Chondrocyte (in vitro differentiated cells): ENCODE measurements at places on chromosomes 3 and 15. TPM values are rescaled to one million over a fixed set of nuclear protein-coding genes. Genes with fewer than 3 reads are reported as not detected.

- no peaks in the 10 kb centered on the region for H3K4me1 ChIP-seq
- DNase-seq, result no peak
- H3K27ac ChIP-seq, result no peak overlapping the region
- no peak overlapping the region for H3K4me3 ChIP-seq
- no peaks in the 10 kb centered on the region for H3K36me3 ChIP-seq
Measured at GRCh38 chr15:57972864-57973263, 92.6 kb downstream of the ALDH1A2 start.

DNA sequence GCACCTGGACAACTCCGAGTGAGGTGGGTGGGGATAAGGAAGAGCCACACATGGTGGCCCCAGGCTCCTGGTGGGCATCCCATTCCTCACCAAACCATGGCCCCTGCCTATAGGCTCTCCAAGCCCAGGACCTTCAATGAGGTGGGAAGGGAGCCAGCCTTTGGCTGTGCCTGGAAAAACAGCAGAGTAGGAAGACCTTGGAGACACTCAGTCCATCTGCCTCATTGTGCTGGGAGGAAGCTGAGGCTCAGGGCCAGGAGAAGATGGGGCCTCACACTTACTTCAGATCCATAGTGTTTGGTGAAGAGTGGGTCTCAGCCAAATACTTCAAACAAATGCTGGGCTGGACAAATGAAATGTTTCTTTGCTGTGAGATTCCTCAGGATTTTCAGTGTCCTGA is 47.4 kb upstream of the APEH start:
- H3K4me3 ChIP-seq, result no peak overlapping the region
- no peak overlapping the region for H3K27ac ChIP-seq
- no peak for DNase-seq
- peaks cover 8% of the 10 kb centered on the region for H3K27me3 ChIP-seq

DNA sequence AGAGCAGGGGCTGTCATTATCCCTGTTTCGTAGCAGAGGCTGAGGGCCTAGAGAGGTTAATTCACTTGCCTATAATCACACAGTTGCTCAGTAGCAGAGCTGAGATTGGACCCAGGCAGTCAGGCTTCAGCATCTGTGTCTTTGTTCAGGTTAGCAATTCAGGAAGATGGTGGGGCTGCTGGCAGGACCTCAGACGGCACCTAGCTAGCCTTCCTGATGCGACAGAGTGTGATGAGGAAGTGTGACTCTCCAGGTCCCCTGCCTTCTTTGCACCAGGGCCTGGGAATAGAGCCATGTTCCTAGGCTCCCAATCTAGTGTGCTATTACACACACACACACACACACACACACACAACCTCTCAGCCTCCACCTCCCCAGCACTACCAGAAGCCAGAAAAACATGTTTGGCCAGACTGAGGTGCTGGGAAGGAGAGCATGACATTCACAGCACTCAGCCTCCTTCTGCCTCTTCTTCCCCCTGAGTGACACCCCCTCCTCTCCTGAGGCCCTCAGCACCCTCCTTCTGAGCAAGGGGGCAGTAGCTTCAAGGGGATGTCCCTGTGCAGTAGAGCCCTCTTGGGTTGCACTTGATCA is 88.9 kb downstream of the TLE3 start:
- DNase-seq, result no peak
- H3K27me3 ChIP-seq, result peaks cover 34% of the 10 kb centered on the region
- no peaks in the 10 kb centered on the region for H3K36me3 ChIP-seq
- no peaks in the 10 kb centered on the region for H3K4me1 ChIP-seq
- H3K27ac ChIP-seq, result no peak overlapping the region

GRCh38 chr3:62201438-62202035 is 171.8 kb downstream of the FEZF2 start:
- no peak overlapping the region for H3K4me3 ChIP-seq
- no peak for DNase-seq
- H3K4me1 ChIP-seq, result no peaks in the 10 kb centered on the region
- no peak overlapping the region for H3K27ac ChIP-seq
- H3K36me3 ChIP-seq, result peaks cover 14% of the 10 kb centered on the region

SACM1L gene
- 34.2 to 44.1 TPM (median 34.5 TPM) in 3 replicates for total RNA-seq

PLS1 gene
- total RNA-seq, result 2.0 to 2.5 TPM (median 2.4 TPM) in 3 replicates

AGBL1 gene
- not detected in 3 replicates for total RNA-seq

GPR149 gene
- total RNA-seq, result not detected in 3 replicates
